ENCODE measurements at places on chromosomes 12 and 14. TPM values are rescaled to one million over a fixed set of nuclear protein-coding genes. Genes with fewer than 3 reads are reported as not detected.

DNA sequence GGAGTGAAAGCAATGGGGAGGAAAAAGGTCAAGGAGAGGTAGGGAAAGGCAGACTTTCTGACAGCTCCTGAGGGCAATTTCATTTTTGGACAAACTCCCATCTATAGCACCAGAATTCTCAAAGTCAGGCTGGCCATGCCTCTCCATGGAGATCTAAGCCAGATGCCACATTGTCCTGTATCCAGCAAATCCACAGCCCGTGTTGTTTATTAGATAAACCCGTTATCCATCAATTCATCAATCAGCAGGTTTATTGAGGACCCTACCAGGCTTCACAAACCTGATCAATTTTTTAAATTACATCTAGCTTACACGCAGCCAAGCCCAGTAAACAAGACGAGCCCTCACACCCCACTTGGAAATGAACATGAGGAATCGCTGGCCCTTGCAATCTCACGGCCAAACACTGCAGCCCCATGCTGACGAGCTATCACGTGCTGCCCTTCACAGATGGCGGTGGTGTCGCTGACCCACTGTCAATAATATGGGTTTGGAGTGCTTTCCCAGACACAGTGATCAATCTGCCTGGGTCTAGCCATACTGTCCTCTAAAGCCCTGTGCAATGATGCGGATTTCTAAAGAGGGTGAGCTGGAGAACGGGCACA is 332.9 kb downstream of the DPF3 start:
- no peak for DNase-seq

DNA sequence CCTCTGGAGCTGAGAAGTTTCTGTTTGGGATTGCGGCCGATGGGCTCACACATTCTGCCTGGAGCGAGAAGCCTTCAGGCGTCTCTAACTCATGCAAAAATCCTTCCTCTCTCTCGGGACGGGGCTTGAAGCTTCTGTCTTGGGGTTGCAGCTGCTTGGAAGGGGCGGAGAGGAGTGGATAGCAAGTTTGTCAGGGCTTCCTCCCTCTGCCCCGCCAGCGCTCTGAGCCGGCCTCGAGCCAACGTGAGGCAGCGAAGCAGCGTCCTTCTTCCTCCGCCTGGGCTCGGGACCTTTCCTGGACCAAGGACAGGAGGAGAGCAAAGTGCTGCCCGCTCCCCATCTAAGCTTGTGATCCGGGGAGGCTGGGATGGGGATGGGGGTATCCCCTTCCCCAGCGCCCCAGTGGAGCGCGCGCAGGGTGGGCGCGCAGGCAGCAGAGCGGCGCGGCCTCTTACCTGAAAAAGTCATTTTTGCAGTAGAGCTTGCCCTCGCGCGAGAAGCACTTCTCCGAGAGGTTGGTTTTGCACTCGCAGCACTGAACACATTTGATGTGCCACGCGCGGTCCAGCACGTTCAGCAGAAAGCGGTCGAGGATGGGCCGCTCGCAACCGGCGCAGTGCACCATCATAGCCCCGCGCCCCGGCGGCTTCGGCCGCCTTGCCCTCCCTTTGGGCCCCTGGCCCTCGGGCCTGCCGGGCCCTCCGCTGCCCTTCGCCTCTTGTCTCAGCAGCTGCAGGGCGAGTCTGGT is 626 bp downstream of the LHX5 start:
- DNase-seq = no peak

GRCh38 chr12:3107071-3107583 is 29.9 kb downstream of the TSPAN9 start:
- peak; percentile 65 for DNase-seq

GRCh38 chr14:100828031-100828769 is 2.3 kb downstream of the MEG3 start:
- no peak for DNase-seq

DNA sequence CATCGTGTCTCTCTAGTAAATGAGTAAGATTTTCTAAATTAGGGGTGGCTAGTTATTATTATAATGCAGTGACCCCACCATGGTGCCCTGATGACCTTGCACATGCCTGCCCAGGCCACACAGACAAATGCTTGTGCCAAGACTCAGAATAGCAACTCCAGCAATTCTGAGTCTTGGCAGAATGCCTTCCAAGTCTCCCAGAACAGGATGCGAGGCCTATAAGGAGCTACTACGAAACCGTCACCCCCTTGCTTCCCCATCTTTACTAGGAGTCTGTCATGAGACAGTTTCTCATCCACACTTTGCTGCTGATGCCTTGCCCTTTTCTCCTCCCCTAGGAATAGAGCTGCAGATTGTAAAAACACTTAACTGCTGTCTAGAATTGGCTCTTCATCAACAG is 559.9 kb downstream of the TRHDE start:
- no peak for DNase-seq

The SERPINA5 gene
- not detected for total RNA-seq

- peak; percentile 21 for DNase-seq
Observed at GRCh38 chr12:40192704-40193255, 32.0 kb upstream of the LRRK2 start.

The TMCC3 gene
- total RNA-seq = 5.2 TPM

The TMEM119 gene
- 0.03 TPM for total RNA-seq

- DNase-seq = no peak
Observed at GRCh38 chr12:111434680-111435338, 29.1 kb downstream of the SH2B3 start.

- DNase-seq = no peak
Observed at GRCh38 chr14:104427131-104427851, 152.3 kb upstream of the C14orf180 start.

GRCh38 chr12:9883175-9883574 is 1.9 kb downstream of the KLRF2 start:
- no peak for DNase-seq

- no peak for DNase-seq
Observed at GRCh38 chr12:120696626-120697025, 9.7 kb downstream of the MLEC start.

DNA sequence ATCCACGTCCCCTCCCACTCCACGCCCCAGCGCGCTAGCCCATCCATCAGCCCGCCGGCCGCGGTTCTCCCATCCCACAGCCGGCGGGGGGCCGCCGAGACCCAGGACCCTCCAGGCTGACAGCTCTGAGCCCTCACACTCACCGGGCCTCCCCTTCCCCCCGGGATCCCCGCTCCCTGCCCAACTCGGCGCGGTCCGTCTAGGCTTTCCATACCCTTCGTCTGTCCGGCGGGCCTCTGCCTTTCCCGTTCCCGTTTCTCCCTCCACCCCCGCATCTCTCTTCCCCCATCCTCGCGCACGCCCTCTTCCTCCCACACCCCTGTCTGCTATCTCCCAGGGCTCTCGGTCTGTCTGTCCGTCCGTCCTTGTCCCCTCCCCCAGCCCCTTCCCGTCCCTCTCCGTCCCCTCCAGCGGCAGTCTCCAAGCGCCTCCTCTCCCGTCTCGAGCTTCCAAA is 726 bp downstream of the ZFHX2 start:
- no peak for DNase-seq

DNA sequence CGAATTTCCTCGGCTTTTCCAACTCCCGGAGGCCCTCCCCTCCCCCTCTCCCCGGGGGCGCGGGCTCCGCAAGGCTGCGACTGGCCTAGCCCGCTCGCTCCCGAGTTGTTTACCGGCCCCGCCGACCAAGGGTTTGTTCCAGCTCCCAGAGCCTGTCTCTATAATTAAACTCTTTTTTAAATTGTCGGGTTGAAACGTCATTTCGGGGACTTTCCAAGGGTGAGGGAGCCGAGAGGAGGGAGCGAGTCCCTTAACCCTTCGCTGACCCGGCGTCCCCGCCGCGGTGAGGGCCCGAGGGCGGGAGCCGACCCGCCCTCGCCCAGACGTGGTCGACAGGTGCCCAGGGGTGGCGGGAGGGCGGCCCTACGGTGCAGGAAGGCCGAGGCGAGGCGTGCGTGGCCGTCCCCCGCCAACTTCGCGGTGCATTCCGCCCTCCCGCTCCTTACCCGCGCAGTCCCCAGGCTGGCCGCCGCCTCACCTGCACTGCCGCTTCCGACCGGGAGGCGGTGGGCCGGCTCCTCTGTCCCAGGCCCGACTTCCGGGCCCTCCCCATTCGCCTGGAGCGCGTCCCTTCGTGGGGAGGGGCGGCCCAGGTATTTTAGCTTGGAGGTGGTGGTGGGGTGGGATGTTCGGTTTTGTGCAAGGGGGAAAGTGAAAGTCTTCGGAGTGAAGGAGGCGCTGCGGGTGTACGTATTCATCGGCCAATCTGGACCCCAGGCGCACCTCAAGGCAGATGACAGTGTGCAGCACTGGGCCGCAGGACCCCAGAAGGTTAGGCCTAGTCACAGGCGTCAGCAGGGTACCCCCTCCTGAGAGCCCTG is 2.9 kb upstream of the ZFP36L1 start:
- peak; percentile 67 for DNase-seq

The HCAR2 gene
- total RNA-seq = not detected

The KRT83 gene
- total RNA-seq = 0.17 TPM

The MANSC4 gene
- total RNA-seq = not detected

GRCh38 chr14:87000081-87000480 is 992.9 kb downstream of the GALC start:
- DNase-seq = no peak

DNA sequence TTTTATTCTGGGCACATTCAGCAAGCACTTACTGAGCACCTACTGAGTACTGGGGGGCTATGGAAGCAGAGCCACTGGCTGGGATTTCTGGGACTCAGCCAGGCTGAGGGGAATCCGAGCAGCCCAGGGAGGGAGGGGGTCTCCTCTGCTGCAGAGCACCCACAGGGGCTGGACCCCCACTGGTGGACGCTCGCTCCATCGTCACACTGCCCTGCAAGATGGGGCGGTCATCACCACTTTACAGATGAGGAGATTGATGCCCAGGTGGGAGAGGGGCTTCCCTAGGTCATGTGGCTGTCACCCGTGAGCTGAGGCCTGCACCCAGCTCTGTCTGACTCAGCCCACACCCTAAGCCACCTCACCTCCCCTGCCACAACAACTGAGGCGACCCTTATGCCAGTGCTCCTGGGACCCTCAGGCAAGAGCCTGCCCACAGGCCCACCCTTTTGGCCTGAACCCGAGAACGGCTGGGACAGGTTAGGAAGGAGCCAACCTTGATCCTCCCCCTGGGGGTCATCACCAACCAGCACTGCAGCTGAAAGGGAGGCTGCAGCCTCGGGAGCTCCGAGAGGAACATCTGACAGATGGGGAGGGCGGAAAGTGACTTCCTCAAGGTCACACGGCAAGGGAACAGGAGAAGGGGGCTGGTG is 74.4 kb downstream of the SERPINA3 start:
- no peak for DNase-seq

DNA sequence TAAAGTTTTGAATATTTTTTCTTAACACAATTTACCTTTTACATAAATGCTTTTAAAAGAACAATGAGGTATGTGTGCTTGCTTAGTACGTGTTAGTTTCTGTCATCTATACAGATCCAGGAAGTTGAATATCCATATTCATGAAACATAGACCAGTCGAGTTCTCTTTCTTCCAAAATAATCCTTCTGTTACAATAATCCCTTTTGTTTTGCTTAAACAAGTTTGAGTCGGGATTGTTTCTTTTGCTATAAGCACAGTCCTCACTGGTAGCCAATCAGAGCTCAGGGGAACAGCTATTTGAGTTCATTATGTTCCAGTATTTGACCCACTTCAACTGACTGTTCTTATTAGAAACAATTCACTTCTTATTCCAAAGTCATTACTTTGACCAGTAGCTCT is 214.7 kb upstream of the FLRT2 start:
- no peak for DNase-seq

GRCh38 chr12:5003025-5003666 is 40.5 kb upstream of the KCNA5 start:
- peak; percentile 42 for DNase-seq

- no peak for DNase-seq
Observed at GRCh38 chr14:88950069-88950468, 125.6 kb downstream of the TTC8 start.

The FITM1 gene
- 0.63 TPM for total RNA-seq

The RHOF gene
- total RNA-seq = 39.9 TPM

DNA sequence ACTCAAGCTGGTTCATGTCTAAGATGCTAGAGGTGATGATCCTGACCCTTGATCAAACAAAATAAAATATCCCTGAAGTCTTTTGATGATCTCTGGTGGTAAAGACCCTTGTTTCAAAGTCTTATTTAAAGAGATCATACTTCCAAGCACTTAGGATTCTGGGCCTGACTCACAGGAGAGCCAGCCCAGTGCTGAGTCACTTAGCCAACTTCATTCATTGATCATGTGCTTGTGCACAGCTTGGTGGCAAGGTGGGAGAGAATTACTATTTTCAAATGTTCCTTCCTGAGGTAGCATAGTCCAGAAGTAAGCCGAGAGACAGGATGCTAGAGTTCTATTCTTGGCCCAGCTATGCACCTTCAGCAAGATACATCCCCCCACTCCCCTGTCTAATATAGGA is 40.6 kb downstream of the SCN8A start:
- peak; percentile 77 for DNase-seq

DNA sequence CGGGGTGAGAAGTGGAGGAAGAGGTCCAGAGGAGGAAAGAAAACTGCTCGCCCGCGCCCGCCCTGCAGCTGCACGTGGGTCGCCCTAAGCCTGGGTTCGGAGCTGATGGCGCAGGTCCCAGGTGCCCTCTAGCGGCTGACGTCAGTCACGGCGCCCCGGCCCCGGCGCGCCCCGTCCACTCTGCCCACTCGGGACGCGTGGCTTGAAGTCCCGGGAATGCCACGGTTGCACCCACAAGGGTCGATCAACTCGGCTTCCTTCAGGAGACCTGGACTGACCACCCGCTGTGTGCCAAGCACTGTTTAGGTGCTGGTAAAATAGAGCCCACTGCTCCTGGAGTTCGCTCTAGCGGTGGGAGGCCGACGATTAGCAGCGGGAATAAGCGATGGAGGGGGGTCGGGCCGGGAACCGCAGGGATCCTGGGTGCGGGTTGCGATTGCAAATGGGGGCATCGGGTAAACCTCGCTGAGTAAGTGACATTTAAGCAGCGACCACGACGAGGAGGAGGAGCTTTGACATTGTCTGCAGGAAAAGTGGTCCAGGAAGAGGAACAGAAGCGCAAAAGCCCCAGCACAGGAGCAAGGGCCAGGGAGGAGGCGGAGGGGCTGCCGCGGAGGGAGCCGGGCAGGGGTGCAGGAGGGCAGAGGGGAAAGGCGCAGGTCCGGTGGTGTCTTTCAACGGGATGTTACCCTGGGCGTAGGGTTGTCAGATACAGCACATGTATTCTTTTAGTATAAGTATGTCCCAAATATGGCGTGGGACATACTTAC is 5.1 kb upstream of the ZNF839 start:
- DNase-seq = peak; percentile 81

- no peak for DNase-seq
Observed at GRCh38 chr14:56199982-56200577, 81.9 kb downstream of the PELI2 start.

The CLEC4D gene
- total RNA-seq = not detected

GRCh38 chr12:106831699-106832098 is 57.2 kb downstream of the RIC8B start:
- DNase-seq = no peak

The DPY19L2 gene
- 2.4 TPM for total RNA-seq

- no peak for DNase-seq
Observed at GRCh38 chr12:54134850-54135249, 53.9 kb downstream of the SMUG1 start.

GRCh38 chr12:84692071-84692470 is 220.5 kb downstream of the SLC6A15 start:
- DNase-seq = no peak

DNA sequence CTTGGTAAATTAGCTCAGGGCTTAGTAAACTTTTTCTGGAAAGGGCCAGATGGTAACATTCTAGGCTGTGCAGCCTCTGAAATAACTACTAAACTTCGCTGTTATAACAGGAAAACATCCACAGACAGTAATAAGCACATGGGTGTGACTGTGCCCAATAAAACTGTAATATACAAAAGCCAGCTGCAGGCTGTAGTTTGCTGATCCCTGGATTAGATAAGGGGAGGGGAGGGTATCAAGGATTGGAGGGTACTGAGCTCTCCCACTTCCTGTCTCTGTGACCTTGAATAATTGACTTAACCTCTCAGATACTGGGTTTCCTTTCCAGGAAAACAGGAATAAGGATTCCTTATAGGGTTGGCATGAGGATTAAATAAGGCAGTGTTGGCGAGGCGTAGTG is 81.2 kb downstream of the CCDC60 start:
- no peak for DNase-seq
